ENCODE measurements at places on chromosomes 5 and 9. TPM values are rescaled to one million over a fixed set of nuclear protein-coding genes. Genes with fewer than 3 reads are reported as not detected.

DNA sequence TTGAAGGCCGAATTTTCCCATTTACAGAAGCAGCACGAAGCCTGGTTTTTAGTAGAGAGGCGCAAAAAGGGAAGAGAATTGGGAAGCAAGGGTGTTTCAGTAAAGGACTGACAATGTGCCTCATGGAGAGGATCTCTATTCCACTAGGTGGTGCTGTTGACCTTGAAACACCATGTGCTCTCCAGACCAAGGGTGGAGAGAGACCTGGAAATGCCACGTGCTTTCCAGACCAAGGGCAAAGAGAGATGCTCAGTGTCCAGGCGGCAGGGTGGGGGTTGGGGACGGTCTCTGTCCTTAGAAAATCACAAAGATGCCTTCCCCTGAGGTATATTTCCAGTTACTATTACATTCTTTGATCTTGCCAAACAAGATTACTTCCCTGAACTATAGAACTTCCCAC, 425.3 kb downstream of the CSNK1G3 start:
- DNase-seq = no peak

GRCh38 chr9:136093995-136094881, 851 bp downstream of the NACC2 start:
- peak; percentile 85 for DNase-seq

- DNase-seq = no peak
Observed at GRCh38 chr5:107428303-107428813, 242.4 kb downstream of the EFNA5 start.

Gene FAM169A
- 4.1 TPM for total RNA-seq

Gene DIPK1B
- total RNA-seq = 6.1 TPM

Gene PCDHGB3
- 0.79 TPM for total RNA-seq

- DNase-seq = no peak
Observed at GRCh38 chr9:112233769-112234168, 58.7 kb upstream of the SUSD1 start.

DNA sequence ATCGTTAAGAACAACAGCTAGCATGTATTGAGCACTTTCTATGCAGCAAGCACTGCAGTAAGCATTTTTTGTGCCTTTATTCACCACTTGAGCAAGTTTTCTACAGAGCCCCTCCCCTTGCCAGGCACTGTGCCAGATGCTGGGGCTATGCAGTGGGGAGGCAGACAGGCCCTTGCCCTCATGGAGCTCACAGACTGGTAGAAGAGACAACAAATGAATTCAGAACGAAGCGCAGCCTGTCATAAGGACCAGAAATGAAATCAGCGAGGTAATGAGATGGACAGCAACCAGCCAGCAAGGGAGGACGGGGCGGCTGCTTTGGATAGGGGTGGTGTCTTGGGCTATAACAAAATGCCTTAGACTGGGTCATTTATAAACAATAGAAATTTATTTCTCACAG, 68.8 kb downstream of the C9orf50 start:
- DNase-seq = no peak

Gene TMC1
- total RNA-seq = not detected

- no peak for DNase-seq
Observed at GRCh38 chr5:178790371-178790770, 59.9 kb upstream of the ZNF354A start.

Gene ZDHHC11B
- total RNA-seq = 3.0 TPM

DNA sequence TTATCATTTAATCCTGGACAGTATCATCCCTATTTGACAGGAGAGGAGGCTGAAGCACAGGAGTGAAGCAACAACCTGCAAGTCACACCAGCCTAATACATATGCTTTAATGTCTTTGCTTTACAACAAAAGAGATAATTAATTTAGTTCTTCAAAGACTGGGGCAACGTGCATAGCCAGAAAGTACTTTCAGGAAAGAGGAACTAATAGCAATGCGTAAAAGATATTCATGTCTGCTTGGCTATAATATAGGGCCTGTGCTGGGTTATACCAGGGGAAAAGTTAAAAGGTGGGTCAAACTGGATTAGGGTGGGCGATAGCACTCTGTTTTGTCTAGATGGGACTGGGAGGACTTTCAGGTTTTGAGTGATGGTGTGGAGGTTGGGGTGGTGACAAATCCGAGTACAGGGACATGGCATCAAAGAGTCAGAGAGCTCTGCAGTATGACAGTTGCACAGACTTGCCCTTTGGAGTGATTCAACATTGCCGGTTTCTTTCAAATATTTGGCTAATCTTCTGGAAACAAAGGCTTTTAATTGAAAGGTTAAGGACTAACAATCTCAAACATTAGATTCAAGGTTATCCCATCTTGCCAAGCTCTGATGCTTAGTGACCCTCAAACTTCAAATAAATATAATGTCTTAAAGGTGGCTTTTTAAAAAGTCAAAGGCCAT, 11.9 kb downstream of the DAB2 start:
- no peak for DNase-seq

- no peak for DNase-seq
Observed at GRCh38 chr5:72723581-72723980, 92.9 kb upstream of the TNPO1 start.
